Stimulated activated CD4-positive, alpha-beta T cell treated with anti-CD3 and anti-CD28 coated beads, Interleukin-1b, Interleukin-23, amount 100 ng/mL, for 1 hour (primary cell): ENCODE measurements at places on chromosomes 2 and 18.

GRCh38 chr2:18763338-18763737 lies 174.0 kb upstream of the NT5C1B start:
- DNase-seq, result no peak

DNA sequence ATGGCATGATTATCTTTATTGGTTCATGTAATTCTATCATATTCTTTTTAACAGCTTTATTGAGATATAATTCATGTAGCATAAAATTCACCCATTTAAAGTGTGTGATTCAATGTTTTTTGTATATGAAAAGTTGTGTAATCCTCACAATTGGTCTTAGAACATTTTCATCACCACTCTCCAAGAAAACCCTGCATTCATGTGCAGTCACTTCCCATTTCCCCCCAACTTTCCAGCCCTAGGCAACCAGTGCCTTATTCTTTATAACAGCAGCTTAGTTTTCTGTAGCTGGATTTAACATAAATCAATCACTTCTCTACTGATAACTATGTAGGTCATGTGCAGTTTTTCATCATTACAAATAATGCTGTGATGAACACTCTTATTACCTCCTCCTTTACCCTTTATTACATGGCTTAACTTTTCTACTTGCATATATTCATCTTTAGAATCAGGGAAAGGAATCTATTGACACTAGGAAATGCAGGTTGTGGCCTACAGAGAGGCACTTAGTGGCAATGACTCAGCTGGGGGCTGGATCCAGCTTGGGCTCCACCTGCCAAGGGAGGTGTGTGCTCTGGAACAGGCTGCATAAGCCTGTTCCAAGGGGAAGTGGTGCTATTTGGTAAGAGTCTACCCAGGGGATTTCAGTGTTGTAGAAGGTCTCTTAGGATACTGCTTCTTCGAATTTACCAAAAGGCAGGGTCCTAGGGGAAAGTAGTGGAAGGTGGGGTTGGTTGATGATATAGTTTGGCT lies 89.1 kb downstream of the ETAA1 start:
- DNase-seq, result no peak

- no peak for DNase-seq
These were observed 72.7 kb downstream of the CABLES1 start for GRCh38 chr18:23207994-23208393.

GRCh38 chr2:146489386-146489785 lies 1355.4 kb upstream of the ACVR2A start:
- DNase-seq, result no peak

DNA sequence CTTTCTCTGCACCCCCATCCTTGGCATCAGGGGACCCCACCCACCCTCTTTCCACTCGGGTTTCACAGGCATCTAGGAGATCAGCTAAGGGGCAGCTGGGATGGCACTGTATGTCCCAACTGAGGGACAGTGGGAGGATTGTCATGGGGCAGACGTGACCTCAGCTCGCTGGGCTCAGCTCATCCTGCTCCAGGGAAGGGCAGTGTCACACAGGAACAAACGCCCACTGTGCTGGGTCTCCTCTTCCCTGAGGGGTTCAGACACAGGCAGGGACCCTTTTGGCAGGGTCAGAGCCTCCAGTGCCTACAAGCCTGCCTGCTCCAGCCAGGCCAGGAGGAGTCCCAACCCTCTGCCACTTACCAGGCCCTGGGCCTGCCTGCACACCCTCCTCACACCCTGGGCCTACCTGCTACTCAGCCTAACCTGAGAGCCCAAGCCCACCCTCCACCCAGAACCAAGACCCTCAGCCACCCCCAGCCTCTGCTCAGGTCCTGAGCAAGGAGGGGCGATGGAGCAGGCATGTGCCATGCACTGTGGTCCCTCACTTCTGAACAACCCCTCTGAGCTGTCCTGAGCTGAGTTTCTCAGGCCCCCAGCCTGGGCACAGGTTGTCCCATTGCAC lies 68.2 kb downstream of the HS1BP3 start:
- DNase-seq, result no peak

DNA sequence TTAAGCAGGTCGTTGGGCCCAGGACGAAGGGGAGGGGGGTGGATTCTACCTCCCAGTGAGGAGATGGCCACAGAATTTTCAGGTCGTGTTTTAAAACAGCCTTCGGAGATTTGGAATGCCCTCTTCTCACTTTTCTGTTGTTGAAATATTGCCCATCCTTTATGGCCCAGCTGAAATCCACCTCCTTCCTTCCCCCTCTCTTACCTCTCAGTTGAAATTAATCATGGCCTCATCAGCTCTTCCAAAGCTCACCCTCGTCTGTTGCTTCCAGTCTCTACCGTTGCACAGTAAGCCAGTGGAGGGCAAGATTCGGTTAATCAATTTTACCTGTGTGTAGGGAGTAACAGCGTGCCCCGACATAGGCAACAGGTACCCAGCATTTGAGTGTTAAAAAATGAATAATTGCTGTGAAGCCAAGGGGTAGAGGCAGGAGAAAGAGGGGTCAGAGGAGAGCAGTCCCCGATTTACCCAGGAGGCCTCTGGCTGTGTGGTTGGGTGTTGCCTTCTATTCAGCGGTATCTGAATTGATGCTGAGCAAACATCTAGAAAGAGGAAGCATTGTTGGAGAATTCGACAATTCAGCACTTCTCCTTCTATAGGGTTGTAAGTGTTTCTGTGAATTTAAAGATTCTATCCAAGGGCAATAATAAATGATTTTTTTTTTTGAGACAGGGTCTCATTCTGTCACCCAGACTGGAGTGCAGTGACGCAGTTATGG lies 8.6 kb upstream of the PDIA6 start:
- DNase-seq, result no peak

DNA sequence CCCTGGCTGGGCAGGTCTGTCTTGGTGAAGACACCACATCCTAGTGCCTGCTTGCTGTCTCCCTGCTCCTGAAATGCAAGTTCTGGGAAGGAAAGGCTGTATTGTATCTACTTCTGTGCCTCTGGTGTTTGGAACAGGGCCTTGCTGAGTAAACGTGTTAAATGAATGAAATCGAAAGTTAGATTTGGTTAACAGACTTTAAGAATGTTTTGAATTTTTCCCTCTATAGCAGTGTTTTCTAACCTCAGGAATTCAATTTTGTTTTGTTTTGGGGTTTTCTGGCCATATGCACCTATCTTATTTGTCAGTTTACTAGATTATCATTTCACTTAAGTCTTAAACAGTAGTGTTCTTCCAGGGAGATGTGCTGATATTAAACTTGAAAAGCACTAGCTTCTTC lies 20.7 kb downstream of the FARP2 start:
- no peak for DNase-seq

DNA sequence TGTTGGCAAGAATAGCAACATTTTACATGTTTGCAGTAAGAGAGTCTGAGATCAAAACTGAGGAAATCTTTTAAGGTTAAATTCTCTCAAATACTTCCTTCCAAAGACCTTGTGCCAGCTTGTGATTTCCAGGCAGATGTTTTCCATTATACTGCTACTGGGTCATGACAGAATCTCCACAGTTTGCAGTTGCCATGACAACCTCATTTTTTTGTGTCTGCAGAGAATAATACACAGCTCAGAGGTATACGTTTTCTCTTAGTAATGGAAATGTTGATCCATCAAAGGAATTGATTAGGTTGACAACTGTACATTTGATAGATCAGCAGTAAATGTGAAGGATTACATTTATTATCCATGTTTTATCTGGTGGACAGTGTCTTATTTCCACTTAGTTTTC lies 29.1 kb upstream of the CSRNP3 start:
- DNase-seq, result no peak

GRCh38 chr2:24354395-24354794 lies 5.9 kb downstream of the ITSN2 start:
- no peak for DNase-seq

DNA sequence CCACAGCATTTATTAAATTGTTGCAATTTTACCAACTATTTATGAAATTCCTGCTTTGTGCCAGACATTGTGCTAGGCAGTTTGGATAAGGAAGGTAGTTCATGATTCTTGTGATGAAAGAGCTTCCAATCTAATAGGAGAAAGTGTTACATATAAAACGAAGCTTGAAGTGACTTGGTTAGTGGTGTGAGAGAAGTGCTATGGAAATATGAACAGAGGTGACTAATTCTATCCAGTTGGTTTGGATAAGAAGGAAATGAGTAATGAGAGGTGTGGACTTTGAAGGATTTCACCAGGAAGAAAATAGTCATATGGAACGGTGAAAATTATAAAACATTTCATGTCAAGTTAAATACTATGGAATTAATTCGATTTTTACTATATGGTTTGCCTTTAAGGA lies 48.6 kb downstream of the EML6 start:
- no peak for DNase-seq

DNA sequence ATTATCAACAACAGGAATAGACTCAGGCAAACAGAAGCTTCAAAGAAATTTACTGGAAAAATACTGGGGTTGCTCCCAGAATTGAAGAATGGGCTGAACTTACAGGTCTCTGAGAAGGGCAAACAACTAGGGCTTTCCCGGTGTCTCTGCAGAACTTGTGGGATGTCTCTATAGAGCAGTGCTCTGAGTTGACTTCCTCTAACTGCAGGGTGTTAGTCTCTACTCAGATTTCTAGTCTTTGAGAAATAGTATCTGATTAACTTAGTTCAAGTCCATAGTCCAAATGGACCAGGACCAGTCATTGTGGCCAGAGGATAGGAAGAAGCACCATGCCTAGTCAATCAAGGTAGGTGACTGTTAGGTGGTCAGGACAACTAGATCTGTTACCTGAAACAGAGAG lies 45.8 kb downstream of the LIMS1 start:
- DNase-seq, result no peak

DNA sequence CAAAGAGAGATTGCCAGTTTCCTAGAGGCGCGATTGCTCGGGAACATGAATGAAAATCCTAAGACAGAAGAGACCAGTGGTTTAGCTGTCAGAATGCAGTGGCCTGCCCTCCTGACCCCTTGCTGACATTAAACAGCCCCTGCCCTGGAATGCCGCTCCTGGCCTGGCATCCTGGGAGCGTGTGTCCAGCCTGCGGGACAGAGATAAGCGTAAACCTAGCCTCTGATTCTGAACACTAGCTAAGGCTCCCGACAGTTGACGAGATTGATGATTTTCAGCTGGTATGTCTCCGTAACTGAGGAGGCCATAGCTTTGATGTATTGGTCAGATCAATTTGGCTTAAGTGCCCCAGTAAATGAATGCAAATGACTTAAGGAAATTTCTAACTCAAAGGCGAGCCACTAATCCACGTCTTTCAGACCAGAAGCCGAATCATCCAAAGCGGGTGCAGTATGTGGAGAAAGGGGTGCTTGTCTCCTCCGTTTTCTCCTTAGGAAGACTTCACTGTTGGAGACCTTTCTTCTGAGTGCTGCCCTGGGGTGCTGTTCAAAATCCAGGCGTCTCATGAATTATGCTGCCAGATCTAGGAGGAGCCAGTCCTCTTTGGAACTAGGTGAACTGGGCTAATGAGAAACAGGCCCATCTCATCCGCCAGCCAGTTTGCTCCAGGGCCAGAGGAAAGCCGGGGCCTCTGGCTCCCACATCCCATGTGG lies 142.5 kb upstream of the L3MBTL4 start:
- DNase-seq, result no peak

- DNase-seq, result no peak
These were observed 210.2 kb downstream of the NCK2 start for GRCh38 chr2:105954891-105955290.

GRCh38 chr18:60732143-60732542 lies 359.6 kb upstream of the MC4R start:
- no peak for DNase-seq

- DNase-seq, result no peak
These were observed 173.4 kb upstream of the TRIB2 start for GRCh38 chr2:12543076-12543977.

DNA sequence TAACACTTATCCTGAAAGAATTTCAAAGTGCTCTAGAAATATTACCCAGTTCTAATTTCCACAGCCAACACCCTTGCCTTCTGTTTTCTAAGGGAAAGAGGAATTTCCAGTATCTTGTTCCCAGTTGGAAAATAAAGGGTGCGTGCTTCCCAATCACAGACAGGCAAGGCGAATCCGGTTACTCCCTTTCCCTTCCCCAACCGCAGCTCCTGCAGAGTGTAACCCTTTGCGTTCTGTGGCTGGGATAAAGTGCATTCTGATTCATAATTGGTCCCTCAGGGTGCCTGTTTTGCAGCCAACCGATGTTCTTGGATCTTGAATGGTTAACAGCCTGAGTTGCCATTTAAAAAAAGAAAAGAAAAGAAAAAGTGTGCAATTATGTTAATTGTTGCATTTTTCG lies 40.6 kb upstream of the PGAP1 start:
- DNase-seq, result no peak

DNA sequence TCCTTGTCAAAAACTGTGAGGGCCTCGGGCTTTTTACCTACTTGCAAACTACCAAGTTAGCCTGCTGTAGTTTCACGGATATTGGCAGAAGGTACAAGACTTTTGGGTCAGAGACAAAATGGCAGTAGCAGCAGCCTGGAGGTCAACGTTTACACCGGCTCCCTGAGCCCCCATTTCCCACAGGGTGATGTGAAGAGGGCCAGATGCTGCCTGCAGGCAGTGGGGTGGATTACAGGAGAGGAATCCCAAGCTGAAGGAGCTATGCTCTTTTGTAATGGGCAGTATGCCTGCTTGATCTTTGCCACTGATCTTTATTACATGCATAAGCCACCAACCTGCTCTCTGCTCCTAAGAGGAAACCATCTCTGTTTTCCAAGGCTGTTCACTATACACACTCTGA lies 29.5 kb upstream of the SP5 start:
- no peak for DNase-seq

GRCh38 chr18:48780201-48780912 lies 170.4 kb downstream of the SMAD7 start:
- no peak for DNase-seq

GRCh38 chr2:24107-24506 lies 22.2 kb downstream of the FAM110C start:
- DNase-seq, result no peak

DNA sequence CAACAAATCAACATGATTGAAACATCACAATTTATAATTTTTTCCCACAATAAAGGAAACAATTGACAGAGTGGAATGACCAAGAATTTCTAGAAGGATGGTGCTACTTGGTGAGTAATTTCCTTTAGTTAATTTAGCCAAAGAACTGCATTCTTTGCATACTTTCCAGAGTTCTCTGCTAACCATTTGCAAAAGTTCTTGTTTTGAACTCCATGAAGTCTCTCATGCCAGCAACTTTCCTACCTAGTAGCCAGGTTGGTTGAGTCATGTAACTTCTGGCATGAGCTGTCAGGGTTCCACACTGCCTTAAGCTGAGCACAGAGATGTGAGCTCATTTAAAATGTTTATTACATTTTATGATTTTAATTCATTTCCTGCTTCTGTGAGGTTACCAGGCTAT lies 539.6 kb downstream of the PID1 start:
- DNase-seq, result no peak

DNA sequence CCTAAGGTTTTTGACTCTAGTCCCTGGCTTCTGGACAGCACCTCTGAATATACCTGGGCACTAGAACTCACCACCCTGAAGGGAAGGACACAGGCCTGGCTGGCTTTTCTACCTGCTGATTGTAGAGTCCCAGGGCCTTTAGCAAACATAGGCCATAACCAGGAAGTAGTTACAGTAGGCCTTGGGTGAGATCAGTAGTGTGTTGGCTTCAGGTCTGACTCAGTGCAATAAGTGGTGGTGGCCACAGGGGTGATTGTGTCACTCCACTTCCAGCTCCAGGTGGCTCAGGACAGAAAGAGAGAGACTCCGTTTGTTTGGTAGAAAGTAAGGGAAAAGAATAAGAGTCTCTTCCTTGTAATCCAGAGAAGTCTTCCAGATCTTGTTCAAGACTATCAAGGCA lies 101.7 kb upstream of the LGALSL start:
- no peak for DNase-seq

- DNase-seq, result no peak
These were observed 181.8 kb downstream of the EIPR1 start for GRCh38 chr2:3195641-3196476.
